Bronchial epithelial cell (primary cell): ENCODE measurements at places on chromosomes 11 and 22.

GRCh38 chr11:75782540-75783263 lies 14.1 kb downstream of the DGAT2 start:
- peak; percentile 83 for DNase-seq

DNA sequence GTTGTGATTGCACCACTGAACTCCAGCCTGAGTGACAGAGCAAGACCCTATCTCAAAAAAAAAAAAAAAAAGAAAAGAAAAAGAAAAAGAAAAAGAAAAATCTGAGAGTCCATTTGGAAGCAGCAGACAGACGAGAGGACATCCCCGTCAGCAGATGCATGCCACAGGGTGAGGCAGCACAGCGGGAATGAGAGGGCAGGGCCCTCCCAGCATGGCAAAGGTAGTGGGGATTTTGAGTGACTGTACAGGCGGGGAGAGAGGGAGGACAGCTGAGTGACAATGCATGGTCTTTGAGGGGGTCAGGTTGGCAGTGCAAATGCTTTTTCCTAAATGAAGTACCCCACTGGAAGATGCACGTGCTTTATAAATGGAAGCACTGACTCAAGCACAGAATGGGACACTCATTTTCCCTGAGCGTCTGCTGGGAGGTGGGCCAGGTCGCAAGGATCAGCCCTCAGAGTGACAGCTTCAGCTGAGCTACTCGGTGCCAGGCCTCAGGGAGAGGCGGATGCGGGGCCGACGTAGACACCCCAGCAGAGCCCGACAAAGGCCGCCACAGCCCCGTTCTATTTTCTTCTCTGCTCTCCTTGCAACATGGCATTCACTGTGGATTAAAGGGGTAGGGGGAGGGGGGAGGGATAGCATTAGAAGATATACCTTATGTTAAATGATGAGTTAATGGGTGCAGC lies 113.5 kb downstream of the SHANK2 start:
- DNase-seq = no peak

GRCh38 chr11:61482513-61482912 lies 26.0 kb upstream of the LRRC10B start:
- no peak for DNase-seq

DNA sequence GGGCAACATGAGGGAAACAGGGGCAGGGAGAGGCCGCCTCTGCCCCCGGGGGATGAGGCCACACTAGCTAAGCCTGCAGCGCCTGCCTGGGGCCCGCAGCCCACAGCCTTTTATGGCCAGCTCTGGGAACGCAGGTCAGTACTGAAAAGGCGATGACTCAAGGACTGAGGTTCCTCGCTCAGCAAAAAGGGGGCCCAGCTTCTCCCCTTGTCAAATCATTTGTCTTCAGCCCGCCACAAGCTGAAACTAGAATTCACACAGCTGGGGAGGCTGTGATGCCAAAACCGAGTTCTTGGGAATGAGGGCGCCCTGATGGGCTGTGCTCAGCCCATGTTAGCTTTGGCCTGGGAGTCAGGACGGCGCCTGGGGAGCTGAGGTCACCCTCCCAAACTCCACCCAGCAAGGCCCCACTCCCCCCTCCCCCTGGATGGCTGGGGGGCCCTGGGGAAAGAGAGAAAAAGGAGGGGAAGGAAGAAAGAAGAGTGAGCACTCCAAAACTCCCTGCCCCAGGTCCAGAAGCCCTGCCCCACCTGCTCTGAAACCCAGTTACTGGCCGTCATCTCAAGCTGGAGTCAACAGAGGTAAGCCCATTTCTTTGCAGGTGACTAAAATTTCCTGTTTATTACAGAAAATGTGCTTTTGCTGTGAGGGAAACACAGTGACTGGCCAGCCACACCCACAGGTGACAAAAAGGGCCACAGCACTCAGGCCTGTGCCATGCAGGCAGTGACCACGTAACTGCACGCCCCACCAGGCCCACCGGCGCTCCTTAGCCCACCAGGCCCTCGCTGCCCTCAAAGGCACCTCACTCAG lies 13.7 kb downstream of the EHD1 start:
- no peak for DNase-seq

GRCh38 chr11:125941267-125941618 lies 4.6 kb upstream of the VSIG10L2 start:
- no peak for DNase-seq

- DNase-seq = peak; percentile 71
Measured at GRCh38 chr11:118290923-118291322, 13.6 kb upstream of the CD3E start.

DNA sequence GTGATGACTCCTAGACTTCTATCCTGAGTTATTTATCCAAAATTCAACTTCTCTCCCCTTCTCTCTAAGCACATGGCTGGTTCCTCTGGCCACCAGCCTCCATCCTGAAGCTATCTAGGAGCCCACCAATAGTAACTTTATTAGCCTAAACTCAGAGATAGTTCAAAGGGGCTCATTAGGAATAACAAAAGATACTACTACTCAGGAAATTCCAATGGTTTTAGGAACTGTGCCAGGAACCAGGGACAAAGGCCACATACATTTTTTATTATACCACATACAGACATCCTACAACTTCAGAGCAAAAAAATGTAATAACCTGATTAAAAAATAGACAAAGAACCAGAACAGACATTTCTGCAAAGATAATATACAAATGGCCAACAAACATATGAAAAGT lies 27.9 kb downstream of the SLC25A17 start:
- DNase-seq = no peak
